ENCODE measurements at places on chromosomes 7 and 10. TPM values are rescaled to one million over a fixed set of nuclear protein-coding genes. Genes with fewer than 3 reads are reported as not detected.

The GBX1 gene
- 0.22 TPM for polyA plus RNA-seq

DNA sequence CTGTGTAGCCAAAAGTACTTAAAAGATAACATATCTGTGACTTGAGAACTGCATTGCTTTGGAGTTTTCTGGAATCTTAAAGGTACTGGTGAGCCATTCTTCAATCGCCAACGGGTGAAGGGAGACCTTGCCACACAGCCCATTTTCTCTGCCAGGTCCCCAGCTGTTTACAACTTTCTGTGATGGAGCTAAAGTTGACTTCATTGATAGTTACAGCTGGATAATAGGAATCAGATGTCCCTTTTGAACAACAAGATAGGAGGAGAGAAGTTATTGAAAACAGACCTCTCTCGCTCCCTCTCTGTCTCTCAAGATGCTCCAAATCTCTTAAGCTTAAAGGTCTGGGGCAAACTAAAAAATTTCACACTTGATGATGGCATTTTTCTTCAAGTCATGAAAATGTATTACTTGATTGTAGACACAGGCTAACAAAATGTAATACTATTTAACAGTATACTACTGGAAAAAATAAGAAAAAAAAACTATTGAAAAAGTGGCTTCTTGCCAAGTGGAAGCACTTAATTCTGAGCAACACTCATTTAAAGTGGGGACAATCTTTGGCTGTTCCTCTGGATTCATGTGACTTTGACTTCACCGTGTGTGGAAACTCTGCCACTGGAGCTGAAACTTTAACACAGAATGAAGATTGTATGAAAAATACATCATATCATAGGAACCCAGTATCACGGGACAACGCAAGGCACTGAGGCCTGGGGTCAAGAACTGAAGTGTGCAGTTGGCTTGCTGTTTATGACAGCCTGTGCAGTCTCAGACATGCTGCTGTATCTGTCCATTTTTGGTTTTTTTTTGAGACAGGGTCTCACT is 78.4 kb upstream of the AFAP1L2 start:
- no peak for DNase-seq

DNA sequence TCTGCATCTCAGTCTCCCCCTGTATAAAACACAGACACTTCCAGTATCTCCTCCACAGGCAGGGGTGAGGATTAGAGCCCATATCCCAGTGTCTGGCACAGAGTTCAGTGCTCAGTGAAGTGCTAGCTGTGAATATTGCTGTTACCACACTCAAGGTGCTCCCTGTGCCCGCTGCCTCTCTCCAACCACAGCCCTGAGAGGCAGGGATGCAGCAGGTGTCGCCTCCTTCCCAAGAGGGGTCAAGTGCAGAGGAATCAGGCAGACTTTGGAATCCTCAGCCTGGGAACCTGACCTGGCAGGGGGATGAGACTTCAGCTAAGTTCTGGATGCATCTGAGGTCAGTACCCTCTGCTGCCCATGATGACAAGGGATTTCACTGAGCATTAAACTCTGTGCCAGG is 163.1 kb downstream of the GFRA1 start:
- DNase-seq: no peak

GRCh38 chr10:62459072-62459471 is 84.9 kb downstream of the ZNF365 start:
- DNase-seq: no peak

GRCh38 chr7:87759501-87759900 is 116.7 kb downstream of the SLC25A40 start:
- no peak for DNase-seq

GRCh38 chr7:154469652-154470051 is 417.5 kb downstream of the DPP6 start:
- DNase-seq: no peak

DNA sequence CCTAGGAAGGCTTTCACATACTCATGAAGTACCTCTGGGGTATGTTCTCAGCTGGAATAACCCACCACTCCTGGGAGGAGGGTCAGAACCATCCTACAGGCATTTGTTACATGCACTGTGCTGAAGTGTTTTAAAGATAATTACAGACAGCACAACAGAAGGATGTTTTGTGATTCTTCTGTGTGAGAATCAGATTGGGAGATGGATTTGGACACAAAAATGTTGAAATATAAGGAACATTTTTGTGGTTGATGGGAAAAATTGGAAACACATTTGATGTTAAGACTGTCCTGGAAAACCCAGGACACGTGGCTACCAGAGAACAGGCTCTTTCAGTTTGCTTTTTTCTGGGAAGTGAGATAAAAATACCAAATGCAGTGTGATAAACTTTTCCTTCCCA is 61.4 kb downstream of the BICC1 start:
- DNase-seq: no peak
